Stimulated activated CD4-positive, alpha-beta T cell treated with anti-CD3 and anti-CD28 coated beads, Interleukin-2, amount 100 ng/mL, for 4 hours (primary cell): ENCODE measurements at places on chromosomes 2 and 18.

DNA sequence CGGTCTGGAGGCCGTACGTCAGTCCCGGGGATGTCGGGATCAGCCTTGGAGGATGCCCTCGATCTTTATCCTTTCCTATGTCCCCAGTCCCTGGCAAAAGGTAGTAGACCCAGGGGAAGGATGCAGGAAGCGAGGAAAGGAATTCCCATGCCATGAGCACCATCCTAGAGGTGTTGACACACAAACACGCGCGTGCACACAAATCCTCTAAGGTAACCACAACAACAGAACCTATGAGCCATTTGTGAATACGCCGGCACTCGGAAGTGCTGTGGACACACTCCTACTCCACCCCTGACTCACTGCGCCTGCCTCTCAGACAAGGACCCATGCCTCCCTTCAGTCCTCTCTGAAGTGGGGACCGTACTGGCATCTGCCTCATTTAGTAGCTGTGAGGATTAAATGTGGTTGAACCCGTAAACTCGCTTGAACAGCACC is 11.3 kb upstream of the MLPH start:
- DNase-seq = peak; percentile 49

DNA sequence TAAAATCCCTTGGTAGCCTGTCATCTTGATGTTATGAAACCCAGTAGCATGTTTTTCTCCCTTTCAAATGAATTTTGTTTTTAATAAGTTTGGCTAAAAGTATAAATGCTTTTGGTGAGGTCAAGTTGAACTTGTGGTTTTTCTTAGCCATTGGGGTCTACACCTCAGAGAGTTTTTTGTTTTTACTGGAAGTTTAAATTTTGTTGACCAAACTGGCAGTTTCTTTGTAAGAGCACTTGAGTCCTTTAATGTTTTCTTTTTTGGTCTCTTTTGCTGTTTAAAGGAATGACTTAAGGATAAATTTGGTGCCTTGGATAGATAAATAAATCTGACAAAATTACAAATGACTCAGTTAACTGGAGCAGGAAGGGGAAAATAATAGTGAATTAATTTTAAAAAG is 577.3 kb downstream of the SATB2 start:
- no peak for DNase-seq

DNA sequence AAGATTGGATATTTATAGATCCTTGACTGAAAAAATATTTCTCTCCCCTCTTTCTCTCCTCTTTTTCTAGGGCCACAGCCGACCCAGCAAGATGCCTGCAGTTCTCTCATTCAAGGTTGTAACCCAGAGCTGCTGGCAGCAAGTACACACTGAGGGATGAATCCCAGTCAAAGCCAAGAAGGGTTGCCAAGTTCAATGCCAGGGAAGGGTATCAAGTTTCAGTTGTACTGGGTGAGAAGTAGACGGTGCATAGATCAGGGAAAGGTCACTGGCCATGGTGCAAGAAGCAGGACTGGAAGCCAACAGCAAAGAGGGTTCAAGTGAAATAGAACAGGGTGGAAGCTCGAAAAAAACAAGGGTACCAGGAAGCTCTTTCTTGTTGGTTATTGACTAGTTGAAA is 170.2 kb downstream of the NRP2 start:
- no peak for DNase-seq

DNA sequence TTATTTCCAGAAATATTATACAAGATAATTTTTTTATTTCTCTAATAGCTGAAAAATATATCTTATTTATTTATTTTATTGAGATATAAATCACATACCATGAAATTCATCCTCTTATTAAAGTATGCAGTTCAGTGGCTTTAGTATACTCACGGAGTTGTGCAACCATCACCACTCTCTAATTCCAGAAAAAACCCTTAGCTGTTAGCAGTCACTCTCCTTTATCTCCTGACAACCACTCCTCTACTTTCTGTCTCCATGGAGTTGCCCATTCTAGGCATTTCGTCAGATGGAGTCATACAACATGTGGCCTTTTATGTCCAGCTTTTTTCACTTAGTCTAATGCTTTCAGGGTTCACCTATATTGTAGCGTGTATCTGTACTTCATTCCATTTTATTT is 66.5 kb downstream of the TCF7L1 start:
- no peak for DNase-seq

DNA sequence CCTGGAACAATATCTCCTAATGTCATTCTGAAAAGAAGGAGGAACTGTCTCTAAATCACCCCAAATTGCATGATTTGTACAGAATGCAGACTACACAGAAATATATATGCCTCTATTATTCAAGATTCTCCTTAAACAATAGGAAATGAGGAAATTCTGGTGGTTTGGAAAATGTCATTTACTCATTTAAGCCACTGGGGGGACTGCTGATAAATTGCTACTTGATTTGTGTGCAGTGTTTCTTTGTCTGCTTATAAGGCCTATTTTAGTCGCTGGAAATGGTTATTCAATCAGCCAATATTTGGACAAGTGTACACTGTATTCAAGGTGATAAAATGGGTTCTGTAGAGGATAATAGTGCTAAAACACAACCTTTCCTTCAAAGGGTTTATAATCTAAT is 801.9 kb upstream of the CELF4 start:
- DNase-seq = no peak

GRCh38 chr2:205717999-205718398 is 35.7 kb downstream of the NRP2 start:
- DNase-seq = no peak

DNA sequence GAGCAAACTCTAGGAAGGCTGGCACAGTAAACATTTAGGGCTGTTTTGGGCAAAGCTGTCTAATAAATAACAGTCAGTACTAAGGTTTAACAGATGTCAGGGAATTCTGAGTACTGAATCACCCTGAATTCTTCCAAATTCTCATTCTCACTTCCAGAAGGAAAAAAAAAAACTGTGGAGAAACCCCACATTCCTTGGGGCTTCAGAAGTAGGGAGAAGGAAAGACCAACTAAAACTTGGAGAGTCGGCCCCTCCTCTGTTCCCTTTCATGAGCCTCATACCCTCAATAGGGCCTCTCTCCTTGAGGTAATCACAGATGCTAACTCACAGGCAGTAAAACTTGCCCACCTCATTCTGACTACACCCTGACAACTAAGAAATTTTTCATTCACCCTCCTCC is 62.1 kb downstream of the CCDC148 start:
- DNase-seq = no peak

DNA sequence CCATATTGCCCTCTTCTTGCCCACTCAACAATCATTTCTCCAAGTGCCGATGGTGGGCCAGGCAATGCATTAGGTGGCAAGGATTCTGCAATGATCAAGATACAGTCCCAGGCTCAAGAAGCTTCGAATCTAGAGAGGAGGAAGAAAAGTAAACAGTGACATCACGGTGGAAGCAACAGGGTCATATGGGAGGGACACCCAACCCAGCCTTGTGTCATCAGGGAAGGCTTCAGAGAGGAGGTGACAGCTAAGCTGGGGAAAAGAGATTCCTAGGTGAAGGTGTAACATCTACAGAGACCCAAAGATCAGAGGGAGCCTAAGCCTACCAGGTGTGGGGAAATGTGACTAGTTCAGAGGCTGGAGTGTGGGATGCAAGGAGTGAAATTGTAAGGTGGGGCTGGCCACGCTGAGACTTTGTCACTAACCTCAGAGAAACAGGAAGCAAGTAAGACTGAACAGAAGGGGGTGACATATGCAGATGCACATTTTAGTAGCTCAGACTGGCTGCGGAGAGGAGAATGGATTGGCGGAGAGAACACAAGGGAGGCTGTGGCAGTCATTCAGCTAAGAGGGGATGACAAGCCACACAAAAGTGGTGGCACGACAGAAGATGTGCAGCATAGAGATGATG is 104.9 kb downstream of the ANKRD44 start:
- peak; percentile 53 for DNase-seq

- no peak for DNase-seq
Observed at GRCh38 chr18:72458271-72458670, 85.9 kb downstream of the CBLN2 start.

DNA sequence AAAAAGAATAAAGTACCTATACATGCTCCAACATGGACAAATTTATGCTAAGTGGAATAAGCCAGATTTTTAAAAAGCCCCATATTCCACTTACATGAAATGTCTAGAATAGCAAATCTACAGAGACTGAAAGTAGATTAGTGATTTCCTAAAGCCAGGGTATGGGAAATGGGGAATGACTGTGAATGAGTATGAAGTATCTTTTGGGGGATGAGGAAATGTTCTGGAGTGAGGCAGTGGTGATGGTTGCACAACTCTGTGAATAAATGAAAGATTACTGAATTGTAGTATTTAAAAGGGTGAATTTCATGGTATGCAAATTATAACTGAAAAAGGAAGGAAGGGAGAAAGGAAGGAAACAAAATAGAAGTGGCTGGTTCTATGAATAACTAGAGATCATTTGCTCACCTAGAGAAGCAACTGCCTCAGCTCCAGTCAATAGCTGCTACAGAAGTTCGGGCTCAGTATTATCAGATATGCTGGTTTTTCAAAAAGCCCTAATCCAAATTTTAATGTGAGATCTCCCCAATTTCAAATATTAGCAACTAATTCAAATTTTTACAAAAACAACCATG is 39.3 kb downstream of the MAP3K2 start:
- DNase-seq = no peak

DNA sequence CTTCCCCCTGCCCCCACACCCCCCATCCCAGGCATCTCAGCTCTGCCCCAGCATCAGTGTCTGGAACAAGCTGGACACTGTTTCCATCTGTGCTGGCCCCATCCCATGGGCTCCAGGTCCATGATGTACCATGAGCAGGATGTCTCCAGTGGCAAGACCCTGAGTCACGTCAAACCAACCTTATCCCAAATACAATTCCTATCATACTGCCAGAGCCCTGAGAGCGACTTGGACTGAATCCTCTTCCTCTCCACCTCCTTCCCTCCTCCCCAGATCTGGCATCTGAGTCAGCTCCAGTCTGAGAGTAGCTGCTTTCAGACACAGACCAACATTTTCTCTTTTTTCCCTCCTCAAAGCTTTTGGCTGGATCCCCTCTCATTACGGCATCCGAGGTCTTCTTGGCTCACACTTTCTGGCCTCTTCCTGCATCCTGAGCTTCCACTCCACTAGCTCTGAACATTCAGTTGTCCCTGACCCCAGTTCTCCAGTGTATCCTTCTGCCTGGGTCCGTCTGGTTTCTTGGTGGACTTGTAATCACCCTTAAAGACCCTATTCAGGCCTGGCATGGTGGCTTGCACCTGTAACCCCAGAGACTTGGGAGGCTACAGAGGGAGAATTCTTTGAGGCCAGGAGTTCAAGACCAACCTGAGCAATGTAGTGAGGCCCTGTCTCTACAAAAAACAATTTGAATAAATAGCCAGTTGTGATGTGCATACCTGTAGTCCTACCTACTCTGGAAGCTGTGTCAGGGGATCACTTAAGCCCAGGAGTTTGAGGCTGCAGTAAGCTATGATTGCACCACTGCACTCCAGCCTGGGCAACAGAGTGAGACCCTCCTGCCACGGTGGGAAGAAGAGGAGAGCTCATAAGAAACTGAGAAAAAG is 68.3 kb downstream of the ACKR3 start:
- DNase-seq = no peak

- peak; percentile 75 for DNase-seq
Observed at GRCh38 chr18:48834413-48835031, 116.2 kb downstream of the SMAD7 start.

DNA sequence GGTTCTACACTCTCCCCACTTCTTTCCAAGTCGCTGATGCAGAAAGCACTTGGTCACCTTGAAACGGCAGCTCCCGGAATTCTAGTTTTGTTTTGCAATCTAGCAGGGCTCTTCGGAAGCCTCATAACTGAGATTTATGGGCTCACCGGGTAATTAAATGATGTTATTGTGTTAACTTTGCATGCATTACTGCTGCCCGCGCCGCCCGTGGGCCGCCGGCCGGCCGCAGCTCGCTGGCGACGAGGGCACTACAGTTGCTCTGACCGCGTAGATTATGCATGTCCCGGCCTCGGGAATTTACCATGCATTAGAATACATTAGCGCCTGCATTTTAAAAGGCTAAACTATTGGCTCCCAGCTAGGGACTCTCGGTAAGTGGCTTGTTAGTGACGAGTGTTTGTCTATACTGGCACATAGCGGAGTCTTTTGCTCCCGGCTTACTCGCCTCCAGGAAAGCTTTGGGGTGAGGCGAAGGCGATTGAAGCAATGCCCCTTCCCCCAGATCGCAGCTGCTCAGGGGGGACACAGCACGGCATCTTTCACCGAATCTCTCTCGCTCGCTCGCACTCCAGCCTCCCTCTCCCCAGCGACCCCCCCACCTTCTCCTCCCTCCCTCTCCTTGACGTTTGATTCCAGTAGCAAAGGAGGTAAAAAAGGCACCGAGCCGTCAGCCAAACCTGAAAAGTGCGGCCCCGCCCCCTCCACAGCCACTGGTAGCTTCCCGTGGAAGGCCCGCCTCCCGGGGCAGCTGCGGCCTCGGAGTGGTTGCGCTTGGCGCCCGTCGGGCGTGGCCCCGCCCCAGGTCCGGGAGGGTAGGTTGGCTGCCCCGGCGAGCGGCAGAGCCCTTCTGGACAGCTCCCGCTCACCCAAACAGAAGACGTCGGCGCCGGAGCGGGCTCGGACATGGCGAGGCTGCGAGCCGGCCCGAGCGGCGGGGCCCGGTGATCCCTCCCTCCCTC is at the start of gene ONECUT2:
ONECUT2 (plus strand) TSS at position 839 of the 959 bp plus-strand sequence. CDS start 343 bp downstream, outside the sequence.
- DNase-seq = peak; percentile 25

DNA sequence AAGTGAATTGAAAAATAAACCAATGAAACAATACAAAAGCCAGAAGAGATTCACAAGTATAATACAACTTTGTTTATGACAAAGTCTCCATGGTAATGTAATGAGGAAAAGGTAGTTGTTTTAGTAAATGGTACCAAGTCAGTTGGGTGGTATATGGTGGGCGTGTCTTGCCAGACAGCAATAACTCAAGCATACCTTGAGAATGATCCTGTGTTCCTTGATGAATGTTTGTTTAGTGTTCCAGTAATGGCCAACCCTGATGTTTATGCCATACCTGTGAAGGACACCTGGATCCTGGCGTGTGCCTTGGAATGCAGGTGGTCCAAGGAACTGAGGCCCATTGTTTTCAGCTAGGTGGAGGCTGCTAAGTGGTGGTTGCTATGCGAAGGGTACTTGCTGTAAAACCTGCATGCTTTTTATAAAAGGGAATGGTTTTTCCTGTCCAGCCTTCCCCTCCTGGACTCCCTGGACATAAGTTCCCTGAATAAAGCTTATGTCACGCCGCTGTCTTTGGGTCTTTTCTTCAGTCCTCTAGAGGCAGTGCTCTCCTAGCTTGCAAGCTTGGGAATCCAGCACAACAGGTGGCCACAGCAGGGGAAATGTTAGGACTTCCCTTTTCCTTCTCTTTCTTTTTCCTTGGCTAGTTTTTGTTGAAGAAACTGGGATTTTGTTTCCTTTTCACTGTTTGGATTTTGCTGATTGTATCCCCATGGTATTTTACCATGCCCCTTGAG is 54.7 kb downstream of the MTA3 start:
- no peak for DNase-seq

DNA sequence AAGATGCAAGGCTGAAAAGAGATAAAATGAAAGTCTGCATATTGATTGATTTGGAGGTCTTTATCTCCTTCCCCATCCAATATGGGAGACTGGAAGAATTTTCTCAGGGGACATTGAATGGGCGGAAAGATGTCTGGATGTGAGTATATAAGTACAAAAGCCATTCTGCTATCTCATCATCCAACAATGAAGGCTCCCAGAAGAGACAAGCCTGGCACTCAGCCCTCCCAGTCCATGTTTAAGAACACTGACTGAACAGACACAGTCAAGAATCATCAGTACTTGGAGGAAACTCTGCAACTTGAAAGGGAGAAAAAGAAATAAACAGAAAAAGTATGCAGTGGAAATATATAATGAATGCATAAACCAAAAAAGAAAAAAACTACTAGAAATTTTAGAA is 80.9 kb downstream of the PTRHD1 start:
- DNase-seq = no peak

GRCh38 chr18:36850527-36851201 is 21.7 kb downstream of the KIAA1328 start:
- no peak for DNase-seq
